ENCODE measurements at places on chromosomes 3 and 15.
A peak's percentile ranks its signal among the peaks of the same experiment; 100 is the strongest.

DNA sequence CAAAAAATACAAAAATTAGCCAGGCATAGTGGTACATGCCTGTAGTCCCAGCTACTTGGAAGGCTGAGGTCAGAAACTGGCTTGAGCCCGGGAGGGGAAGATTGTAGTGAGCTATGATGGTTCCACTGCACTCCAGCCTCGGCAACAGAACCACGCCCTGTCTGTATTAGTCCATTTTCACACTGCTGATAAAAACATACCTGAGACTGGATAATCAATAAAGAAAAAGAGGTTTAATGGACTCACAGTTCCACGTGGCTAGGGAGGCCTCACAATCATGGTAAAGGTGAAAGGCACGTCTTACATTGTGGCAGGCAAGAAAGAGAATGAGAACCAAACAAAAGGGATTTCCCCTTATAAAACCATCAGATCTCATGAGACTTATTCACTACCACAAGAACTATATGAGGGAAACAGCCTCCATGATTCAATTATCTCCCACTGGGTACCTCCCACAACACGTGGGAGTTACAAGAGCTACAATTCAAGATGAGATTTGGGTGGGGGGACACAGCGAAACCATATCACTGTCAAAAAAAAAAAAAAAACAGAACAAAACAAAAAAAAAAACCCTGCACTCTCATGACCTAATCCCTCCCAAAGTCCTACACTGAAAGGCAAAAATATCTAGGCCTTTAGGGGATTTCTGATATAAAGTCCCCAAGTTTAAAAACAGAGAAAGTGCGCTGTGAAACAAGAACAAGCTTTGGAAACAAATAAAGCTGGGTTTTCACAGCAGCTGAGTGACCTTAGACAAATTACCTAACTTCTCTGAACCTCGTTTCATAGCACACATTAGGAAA, 224.7 kb downstream of the IGSF11 start:
- DNase-seq: no peak

- no peak for DNase-seq
These were observed 35.1 kb downstream of the FBXL2 start for GRCh38 chr3:33312361-33312760.

- no peak for DNase-seq
These were observed 58.0 kb upstream of the MRPL3 start for GRCh38 chr3:131560795-131561194.

GRCh38 chr3:48798998-48799397, 48.7 kb downstream of the PRKAR2A start:
- no peak for DNase-seq

- no peak for DNase-seq
These were observed 363 bp downstream of the EMC3 start for GRCh38 chr3:9986230-9986725.

DNA sequence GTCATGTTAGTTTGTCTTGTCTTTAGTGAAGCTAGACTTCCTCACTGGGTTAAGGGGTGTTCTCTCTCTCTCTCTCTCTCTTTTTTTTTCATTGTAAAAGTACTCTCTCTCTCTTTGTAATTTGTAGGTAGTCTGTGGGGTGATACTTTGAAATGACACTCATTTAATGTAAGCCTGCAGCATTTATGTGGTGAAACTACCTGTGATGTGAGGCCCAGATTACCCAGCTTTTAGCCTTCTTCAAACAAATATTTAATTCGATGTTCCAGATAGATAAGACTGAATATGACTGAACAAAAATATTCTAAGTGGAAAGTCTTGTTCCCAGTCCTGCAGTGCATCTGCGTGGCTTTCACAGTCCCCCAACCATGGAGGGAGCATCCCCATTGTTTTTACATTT, 49.7 kb downstream of the SQOR start:
- DNase-seq: no peak

GRCh38 chr3:104750581-104750980, 616.1 kb upstream of the ALCAM start:
- DNase-seq: no peak

- DNase-seq: no peak
These were observed 75.5 kb downstream of the ZBTB20 start for GRCh38 chr3:115071601-115072000.

DNA sequence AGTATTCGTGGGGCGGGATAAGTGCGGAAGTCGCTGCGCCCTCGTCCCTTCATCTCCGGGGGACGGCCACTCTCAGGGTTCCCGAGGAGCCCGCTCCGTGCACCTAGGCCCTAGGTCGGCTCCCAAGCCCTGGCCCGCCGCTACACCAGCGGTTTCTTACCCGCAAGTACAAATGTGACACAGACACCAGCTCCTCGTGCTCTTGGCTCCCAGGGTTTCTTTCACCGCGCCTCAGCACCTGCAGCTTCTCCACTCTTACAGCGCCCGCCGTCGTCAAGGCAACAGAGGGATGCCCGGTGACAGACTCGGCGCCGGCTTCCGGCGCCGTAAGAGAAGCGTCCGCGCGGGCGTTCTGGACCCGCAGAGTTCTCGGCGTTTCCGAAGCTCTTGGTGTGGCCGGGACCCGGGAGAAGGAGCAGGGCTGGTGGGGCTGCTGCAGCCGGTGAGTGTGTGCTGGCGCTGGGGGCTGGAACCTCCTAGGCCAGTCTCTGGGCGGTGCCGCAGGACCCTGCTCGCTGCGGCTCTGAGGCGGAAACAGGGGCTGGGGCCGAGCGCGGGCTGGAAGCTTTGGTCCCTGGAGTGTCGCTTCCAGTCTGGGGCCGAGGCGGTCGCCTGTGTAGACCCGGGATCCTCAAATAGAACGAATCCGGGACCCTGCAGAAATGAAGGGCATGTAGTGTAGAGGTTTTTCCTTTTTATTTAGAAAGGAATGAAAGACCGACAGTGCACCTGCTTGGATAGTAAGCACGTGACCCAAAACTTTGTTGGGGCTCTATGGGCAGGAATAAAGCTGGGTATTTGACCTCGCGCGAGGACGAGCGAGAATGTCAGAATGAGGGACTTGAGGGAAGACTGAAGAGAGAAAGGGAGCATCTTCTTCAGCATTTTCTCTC, 155.4 kb upstream of the GOLGA6L4 start:
- DNase-seq: peak; percentile 72

GRCh38 chr15:89399238-89400115, 64.9 kb upstream of the POLG start:
- peak; percentile 54 for DNase-seq

DNA sequence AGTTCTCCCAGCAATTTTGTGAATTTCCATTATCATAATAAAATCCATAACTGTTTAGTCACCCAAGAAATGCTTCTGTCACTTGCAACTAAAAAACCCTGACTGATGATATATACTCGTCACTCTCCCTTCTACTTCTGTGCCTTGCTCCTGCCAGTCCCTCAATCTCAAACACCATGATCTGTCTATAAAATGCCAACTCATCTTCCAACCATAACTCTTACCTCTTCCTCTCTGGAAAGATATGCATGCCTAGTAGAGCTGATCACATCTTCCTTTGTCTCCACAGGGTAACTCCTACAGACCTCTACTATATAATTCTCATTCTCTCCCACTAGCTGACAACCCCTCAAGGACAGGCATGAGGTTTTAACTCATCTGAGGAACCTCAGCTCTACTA, 5.2 kb upstream of the VEPH1 start:
- no peak for DNase-seq

- DNase-seq: no peak
These were observed 142.0 kb upstream of the PDZRN3 start for GRCh38 chr3:73766599-73767381.

GRCh38 chr3:188241072-188241471, 87.1 kb downstream of the LPP start:
- DNase-seq: no peak

DNA sequence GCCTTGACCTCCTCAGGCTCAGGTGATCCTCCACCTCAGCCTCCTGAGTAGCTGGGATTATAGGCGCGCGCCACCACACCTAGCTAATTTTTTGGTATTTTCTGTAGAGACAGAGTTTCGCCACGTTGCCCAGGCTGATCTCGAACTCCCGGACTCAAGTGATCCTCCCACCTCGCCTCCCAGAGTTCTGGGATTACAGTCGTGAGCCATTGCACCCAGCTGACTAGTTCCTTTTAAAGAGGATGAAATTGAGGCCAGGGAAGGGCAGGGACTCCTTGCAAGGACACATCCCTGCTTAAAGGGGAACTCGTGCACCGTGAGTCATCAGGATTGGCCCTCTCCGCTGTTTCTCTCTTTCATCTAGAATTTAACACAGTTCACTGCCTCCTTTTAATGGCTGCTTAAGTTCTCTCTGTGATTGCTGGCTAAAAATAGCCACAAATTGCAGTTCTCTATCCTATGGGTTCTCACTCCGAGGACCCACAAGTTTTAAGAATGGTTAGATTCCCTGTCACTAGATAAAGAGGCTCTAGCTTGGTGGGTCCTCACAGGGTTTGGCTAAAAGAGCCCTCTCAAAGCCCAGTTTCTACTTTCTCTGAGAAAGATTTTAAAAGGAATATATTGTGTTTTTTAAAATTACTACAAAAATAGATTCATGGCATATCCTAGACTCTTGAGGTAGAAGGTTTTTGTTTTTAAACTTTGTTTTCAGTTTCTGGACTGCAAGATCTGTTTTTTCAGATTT, 1.4 kb downstream of the CRTAP start:
- no peak for DNase-seq

DNA sequence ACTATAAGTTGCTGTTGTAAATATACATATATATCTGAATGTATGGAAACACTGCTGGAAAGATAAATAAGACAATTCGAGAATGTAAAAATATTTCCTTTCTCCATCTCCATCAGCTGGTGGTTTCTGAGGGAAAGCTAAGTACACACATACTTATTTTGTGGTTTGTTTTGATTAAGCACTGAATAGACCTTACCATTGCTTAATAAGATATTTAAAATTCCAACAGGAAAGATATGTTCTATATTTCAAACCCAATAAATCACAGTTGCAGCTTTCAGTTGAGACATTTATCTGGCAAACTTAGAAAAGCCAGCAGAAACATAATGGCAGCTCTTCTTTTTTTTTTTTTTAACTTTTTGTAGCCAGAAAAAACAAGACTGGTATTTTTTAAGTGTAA, 160.4 kb downstream of the VGLL3 start:
- no peak for DNase-seq
